ENCODE measurements at places on chromosomes 6 and 20.

DNA sequence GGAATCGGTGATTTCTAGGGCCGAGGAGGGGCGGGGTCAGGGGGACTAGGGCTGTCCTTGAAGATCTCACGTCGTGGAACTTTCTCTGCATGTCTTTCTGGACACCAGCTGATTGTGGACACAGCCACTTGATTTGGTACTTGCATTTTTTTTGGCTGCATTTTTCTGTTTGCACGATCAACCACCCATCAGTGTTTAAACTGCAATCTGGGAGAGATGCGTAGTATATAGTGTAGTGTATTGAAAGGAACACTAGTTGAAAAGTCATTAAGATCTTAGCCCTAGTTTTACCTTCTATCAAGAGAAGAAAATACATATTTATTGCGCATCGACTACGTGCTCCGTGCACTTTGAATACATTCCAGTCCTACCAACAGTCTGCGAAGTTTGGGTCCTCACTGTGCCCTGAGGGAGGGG, 657 bp downstream of the NT5DC1 start:
- DNase-seq: peak; percentile 7

DNA sequence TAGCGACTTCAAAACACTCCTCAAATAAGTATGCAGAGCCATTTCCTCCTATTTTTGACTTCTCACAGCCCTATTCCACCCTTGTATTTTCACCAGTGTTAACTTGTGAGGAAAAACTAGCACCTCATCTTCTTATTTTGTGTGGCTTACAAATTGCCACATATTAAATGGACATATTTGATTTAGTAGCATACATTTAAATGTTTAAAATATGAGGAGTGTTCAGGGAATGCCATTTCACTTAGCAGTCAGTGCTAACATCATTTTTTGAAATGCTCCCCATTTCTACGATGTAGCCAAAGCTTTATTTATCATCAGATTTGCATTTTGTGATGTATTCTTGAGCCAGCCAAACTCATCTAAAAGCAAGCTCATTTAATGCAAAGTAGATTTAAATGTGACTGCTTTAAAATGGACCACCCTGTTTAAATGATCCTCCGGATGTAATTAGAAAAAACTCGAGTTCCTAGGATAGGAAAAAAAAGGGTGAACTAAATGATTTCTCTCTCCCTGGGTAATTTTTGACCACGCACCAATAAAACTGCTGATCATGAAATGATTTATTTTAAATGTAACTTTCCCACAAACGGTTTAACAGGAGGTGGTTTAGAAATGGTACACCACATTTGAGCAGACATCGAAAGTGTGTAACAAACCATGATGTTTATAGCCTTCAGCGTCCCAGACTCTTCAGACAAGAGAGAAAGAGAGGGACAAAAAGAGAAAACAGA, 172.6 kb downstream of the CD83 start:
- no peak for DNase-seq

- DNase-seq: no peak
Measured at GRCh38 chr6:15987569-15987968, 141.3 kb upstream of the MYLIP start.

DNA sequence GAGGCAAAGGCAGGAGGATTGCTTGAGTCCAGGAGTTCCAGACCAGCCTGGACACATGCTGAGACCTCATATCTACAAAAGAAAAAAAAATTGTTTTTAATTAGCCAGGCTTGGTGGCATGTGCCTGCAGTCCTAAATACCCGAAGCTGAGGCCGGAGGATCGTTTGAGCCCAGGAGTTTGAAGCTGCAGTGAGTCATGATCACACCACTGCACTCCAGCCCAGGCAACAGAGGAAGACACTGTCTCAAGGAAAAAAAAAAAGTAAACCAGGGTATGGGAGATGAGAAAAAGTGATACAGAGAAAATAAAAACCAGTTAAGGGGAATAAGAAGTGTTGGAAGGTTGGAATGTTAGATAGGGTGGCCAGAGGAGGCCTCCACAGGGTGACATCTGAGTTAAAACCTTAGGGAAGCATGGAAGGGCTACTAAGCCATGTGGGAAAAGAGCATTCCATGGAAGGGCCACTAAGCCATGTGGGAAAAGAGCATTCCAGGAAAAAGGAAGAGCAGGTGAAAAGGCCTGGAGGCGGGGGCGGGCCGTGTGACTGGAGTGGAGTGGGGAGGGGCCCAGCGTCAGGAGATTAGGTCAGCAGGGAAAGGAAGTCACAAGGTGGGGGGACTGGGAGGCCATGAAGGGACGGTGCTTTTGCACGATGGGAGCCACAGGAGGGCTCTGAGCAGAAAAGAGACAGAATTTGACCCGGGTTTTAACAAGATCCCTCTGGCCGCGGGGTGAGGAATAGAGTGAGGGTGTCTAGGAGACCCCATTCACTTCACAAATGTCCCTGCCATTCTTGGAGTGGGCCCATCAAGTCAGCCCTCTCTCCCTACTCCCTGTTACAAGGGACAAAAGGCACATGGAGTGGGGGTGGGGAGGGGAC, 18.3 kb downstream of the CPNE5 start:
- no peak for DNase-seq

DNA sequence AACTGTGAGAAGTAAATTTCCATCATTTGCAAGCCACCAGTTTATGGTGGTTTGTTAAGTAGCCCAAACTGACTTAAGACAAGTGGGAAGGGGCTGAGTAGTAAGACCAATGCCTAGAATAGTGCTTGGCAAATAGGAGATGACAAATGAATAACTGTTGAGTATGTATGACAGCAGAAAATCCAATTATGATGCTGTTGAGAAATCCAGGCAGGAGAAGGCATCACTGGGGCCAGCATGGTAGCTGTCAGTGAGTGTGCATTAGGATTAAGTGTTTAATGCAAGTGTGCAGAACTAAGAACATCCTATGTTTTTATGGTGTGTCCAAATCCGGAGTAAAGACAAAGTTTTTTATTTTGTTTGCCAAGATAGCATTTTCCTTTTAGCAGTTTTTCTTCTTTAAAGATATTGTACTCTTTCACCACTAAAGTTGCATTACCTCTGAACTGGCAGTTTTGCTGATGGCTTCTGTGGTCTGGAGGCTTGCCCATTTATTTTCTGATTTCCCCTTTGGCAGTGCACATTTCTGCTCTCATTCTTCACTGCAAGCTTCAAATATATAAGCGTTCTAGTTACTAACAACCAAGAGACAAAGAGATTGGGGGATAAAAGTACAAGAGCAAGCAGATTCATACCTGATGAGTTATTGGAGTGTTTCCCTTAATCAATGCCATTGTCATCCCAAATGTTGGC, 289.7 kb downstream of the KCNQ5 start:
- DNase-seq: no peak

DNA sequence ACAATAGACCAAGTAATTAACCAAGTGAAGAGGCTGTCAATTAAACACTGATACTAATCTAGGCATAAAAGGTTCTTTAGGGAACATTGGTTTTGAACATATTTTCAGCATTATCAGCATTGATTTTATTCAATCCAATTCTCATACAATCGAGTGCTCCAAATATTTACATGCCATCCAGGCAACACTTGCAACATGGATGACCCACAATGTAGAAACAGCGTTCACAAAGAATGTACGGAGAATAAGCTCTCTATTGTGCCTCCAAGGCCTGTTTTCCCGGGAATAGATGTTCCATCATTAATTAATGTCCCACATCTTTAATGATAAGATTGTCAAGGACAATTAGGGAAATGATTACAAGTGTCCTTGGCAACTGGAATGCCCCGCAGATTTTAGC, 117.4 kb downstream of the RFX6 start:
- no peak for DNase-seq

DNA sequence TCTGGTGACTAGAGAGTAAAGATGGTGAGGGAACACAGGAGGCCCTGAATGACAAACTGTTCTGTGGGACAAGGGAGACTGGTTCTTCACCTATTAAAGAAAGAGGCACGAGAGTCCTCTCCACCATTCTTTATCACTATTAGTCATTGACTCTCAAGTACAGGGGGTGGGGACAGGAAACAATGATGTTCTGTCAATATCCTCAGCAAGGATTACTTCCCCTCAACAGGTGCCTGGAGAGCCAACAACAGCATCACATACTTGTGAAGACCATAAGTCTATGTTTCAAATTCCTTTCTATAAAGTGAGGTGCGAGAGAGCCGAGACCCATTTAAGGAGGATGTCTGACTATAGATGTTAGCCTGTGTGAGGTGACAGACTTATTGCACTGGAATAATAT, 72.4 kb upstream of the TBC1D7 start:
- no peak for DNase-seq

- DNase-seq: no peak
Measured at GRCh38 chr6:90078513-90079289, 184.4 kb downstream of the GJA10 start.

GRCh38 chr20:36644032-36644705, 1.8 kb downstream of the SLA2 start:
- peak; percentile 17 for DNase-seq

- no peak for DNase-seq
Measured at GRCh38 chr20:47972916-47973309, 187.6 kb upstream of the SULF2 start.

- DNase-seq: no peak
Measured at GRCh38 chr6:71345476-71346333, 57.1 kb downstream of the OGFRL1 start.

DNA sequence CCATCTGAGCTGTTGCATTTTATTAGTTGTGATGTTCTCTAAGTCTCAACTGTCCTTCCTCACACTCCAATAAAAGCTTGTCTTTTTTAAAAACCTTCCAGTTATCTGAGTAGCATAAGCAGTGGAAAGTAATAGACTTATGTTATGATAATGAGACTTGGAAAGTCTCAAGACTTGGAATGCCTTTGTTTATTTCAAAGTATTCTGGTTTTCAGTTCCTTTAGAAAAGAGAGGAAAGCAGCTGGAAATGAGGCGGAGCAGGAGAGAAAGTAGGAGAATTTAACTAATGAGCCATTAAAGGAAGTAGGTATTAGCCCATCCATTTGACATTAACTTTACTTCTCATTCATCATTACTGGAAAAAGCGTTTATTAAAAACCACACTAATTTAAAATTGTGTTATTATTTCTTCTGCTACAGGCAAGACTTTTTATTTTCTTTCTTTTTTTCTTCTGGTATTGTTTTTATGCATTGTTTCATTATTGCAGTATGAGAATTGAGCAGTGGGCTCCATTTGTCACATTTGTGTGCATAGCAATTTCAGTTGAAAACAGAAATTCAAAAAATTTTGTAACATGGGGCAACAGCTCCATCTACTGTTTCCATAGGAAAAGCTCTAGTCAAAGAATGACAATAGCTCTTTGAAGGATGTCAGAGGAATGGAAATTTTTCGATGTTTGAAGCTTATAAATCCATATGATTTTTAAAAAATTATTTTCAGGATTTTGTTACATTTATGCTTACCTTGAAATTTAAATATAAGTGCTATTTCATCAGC, 194.8 kb downstream of the COL9A1 start:
- no peak for DNase-seq

DNA sequence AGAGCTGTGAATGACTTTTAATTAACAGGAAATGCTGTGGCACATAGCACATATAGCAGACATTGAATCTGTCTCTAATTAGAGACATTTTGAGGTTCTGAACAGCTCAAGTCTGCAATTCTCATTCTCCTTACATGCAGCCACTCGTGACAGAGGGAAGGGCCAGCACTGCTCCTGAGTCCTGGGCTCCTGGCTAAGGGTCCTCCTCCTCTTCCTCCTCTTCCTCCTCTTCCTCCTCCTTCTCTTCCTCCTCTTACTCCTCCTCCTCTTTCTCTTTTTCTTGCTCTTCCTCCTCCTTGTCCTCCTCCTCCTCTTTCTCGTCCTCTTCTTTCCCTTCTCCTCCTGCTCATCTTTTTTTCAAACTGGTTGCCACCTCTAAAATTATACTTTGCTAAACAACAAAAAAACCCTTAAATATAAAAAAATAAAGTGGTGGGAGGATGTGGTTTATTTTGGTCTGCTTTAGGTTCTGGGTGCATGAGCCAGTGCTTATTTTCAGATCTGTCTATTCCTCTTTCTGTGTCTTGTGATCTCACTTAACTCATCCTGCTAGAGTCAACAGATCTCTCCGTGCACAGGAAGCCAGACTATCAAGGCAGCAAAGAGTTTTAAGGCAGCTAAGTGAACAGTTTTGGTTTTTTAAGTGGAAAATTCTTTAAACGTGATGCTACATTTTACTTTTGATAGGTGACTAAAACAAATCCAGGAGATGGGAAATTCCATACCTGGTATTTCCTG, 159.3 kb downstream of the CD83 start:
- no peak for DNase-seq

GRCh38 chr20:9884061-9884460, 45.2 kb upstream of the PAK5 start:
- no peak for DNase-seq

- no peak for DNase-seq
Measured at GRCh38 chr6:128725271-128726233, 157.4 kb upstream of the LAMA2 start.

DNA sequence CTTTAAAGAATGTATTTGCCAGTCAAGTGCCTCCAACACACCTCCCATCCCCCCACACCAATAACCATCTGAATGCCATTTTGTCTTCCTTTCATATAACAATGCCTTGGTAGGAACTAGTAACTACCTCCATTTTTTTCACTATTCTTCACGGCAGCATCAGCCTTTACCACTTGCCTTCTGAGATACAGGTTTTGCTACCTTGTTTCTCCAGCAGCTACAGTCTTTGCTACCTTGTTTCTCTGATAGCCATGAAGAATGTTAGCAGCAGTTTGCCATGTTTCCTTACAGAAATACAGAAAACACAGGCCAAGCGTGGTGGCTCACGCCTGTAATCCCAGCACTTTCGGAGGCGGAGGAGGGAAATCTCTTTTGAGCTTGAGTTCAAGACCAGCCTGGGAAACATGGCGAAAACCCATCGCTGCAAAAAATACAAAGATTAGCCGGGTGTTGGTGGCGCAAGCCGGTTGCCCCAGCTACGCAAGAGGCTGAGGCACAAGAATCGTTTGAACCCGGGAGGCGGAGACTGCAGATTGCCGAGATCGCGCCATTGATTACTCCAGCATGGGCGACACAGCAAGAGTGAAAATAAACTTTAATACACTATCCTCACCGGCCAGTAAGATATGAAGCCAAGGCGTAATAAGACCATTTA, 100.9 kb downstream of the HFE start:
- DNase-seq: no peak

DNA sequence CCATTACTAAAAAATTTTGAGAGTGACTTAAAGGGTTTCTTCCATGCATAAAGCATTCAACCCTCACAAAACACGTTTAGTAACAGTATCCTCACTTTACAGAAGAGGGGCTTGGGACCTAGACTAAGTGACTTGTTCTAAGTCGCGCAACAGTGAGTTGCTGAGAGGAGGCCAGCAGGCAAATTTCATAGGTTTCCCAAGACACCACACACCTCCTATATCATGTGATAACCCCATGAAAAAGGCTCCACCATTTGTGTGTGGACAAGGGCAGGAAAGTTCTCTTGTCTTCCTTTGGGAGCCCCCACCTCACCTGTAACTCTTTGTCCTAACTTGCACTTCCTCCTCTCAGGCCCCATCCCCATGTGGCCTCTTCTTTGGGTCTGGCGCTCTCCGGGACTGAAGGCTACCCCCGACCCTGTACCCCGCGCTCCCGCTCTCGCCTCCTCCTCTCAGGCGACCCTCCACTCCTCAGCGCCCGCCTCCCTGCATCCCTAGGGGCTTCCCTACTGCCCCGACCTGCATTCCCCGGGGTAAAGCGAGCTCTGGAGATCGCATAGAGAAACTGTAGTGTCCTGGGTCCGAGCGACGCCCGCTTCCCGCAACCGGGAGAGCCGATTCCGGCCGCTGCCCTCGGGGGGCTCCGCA, 392 bp downstream of the PSMB8 start:
- no peak for DNase-seq

All from stimulated activated CD4-positive, alpha-beta T cell treated with anti-CD3 and anti-CD28 coated beads, Interleukin-1b, Interleukin-23, amount 100 ng/mL, for 1 hour (primary cell).